Heart left ventricle (tissue), 16 donors: ENCODE measurements at places on chromosomes 7 and 10. TPM values are rescaled to one million over a fixed set of nuclear protein-coding genes. Genes with fewer than 3 reads are reported as not detected.

Gene IKZF5
- total RNA-seq, result 13.3 TPM

Gene VGF
- total RNA-seq, result not detected

Gene ADCY1
- 3.0 TPM for total RNA-seq

Gene EBLN1
- total RNA-seq, result not detected

Gene UNCX
- not detected for total RNA-seq

Gene MGAM2
- 0.12 TPM for total RNA-seq

Gene RARRES2
- 6.0 TPM for total RNA-seq

Gene CASTOR2
- total RNA-seq, result 23.6 TPM

Gene MNX1
- total RNA-seq, result not detected

Gene CYP2E1
- total RNA-seq, result 1.1 TPM

Gene H2BK1
- not detected for total RNA-seq

Gene MET
- 23.9 TPM for total RNA-seq

Gene ADAM22
- total RNA-seq, result 0.81 TPM

Gene FGFR2
- 0.13 TPM for total RNA-seq

Gene HOXA1
- total RNA-seq, result not detected

Gene LIPK
- total RNA-seq, result not detected

Gene ATP6V0A4
- total RNA-seq, result not detected

Gene CYP26C1
- total RNA-seq, result not detected

Gene CD36
- 1,594 TPM for total RNA-seq

Gene SPDYE2B
- not detected for total RNA-seq

Gene ADO
- 18.4 TPM for total RNA-seq

Gene OR6B1
- not detected for total RNA-seq

Gene GRM3
- not detected for total RNA-seq

Gene NOS3
- 18.3 TPM for total RNA-seq

Gene LLCFC1
- not detected for total RNA-seq

Gene ZC3HAV1L
- 5.0 TPM for total RNA-seq

Gene CPVL
- total RNA-seq, result 172 TPM

Gene AKR1C4
- total RNA-seq, result not detected

Gene ZP3
- total RNA-seq, result not detected

Gene EN2
- total RNA-seq, result not detected

Gene MINPP1
- total RNA-seq, result 6.3 TPM

Gene AGR3
- total RNA-seq, result not detected

Gene MAGI2
- total RNA-seq, result 5.0 TPM

Gene PITX3
- total RNA-seq, result 0.23 TPM

Gene PTTG1IP2
- total RNA-seq, result not detected

Gene STEAP1
- 1.9 TPM for total RNA-seq

Gene KLF14
- total RNA-seq, result 0.15 TPM

Gene NEUROD6
- not detected for total RNA-seq

Gene RPEL1
- not detected for total RNA-seq

Gene PDK4
- 145 TPM for total RNA-seq
